ENCODE measurements at places on chromosomes 6 and 20. TPM values are rescaled to one million over a fixed set of nuclear protein-coding genes. Genes with fewer than 3 reads are reported as not detected.

The L3MBTL3 gene
- total RNA-seq, result 10.3 TPM

The MOXD1 gene
- 6.7 TPM for total RNA-seq

The RTEL1 gene
- 53.2 TPM for total RNA-seq

The MEI4 gene
- 0.47 TPM for total RNA-seq

The DEFB132 gene
- total RNA-seq, result not detected

The RIMS4 gene
- total RNA-seq, result 74.6 TPM

The TRDN gene
- 1.0 TPM for total RNA-seq

The TTK gene
- total RNA-seq, result 0.30 TPM

The MSH5 gene
- 6.4 TPM for total RNA-seq

The CD83 gene
- 31.3 TPM for total RNA-seq

The BNIP5 gene
- total RNA-seq, result not detected

The SGK2 gene
- total RNA-seq, result 3.9 TPM

The NKX2-2 gene
- 10.6 TPM for total RNA-seq

The GSS gene
- total RNA-seq, result 33.8 TPM

The GSTA2 gene
- not detected for total RNA-seq

The IL17F gene
- total RNA-seq, result not detected

The RIMS1 gene
- 86.3 TPM for total RNA-seq

Measured in dorsolateral prefrontal cortex (tissue), 122 donors.